ENCODE measurements at places on chromosomes 3 and 15.

GRCh38 chr3:138234401-138235179 lies 47.5 kb downstream of the ARMC8 start:
- DNase-seq = no peak

GRCh38 chr3:97914388-97914787 lies 57.8 kb downstream of the RIOX2 start:
- no peak for DNase-seq

- no peak for DNase-seq
Observed at GRCh38 chr3:46896386-46896785, 18.9 kb downstream of the PTH1R start.

DNA sequence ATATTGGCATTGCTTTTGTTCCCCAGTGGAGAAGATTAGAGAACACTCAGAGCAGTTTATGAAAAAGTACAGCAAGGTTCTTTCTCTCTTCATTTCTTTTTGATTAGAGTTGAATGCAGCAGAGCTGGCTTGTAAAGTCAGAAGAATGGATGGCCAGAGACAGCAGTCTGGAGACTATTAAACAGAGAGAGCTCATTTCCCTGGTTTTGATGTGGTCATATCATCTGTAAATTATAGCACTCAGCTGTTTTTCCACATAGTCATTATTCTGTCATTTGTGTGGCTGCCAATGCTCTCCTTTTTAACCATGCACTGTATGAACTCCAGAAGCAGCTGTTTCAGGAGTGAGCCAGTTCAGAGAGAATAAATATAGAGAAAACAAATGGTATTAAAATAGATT lies 177.4 kb upstream of the CRBN start:
- DNase-seq = no peak

- no peak for DNase-seq
Observed at GRCh38 chr3:133413161-133414020, 13.5 kb downstream of the BFSP2 start.

DNA sequence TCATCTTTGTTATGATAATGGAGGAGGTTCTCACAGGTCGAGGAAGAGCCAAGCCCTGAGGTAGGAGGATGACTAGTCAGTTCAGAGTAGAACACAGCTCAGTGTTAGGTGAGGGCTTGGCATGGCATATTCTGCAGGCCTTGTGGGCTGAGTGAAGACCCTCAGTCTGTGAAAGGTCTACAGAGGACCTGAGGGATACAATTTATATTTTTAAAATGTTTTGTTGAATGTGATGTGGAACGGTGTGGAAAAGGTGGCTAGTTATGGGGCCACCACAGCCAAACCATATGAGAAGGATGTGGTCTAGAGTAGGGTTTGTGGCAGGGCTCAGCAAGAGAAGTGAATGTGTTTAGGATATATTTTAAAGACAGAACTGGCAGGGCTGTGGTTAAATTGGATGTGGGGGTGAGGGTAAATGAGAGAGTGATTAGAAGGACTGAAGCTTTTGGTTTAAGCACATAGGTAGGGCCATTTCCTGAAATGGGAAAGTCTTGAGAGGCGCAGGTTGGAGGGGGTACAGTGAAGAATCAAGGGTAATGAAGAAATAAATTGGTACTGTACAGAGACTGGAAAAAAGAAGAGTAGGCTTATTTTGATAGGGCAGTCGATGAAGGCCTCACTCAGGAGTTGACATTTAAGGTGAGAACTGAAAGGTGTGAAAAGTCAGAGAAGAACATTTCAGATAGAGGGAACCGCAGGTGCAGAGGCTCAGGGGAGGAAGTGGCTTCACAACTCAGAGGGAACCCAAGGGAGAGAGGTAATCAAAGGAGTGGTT lies 60.5 kb downstream of the SPTSSB start:
- DNase-seq = no peak

- DNase-seq = no peak
Observed at GRCh38 chr3:4807381-4808280, 171.6 kb upstream of the BHLHE40 start.

DNA sequence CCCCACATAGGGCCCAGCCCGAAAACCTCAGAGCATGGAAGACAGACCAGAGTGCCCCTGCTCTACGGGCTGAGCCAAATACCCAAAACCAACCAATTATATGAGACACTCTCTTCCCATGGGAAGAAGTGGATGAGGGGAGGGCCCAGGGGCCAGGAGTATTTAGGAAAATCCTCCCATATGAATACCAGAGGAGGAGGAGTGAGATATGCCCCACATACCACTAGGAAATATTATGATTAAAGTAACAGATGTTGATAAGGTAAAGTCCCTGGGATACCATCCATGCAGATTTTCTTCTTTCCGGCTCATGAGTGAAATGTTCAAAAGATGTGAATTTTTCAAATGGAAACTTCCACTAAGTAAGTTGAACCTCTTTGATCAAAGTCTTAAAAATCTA lies 50.4 kb downstream of the MESD start:
- DNase-seq = no peak

GRCh38 chr3:36401056-36401455 lies 20.8 kb downstream of the STAC start:
- DNase-seq = no peak

GRCh38 chr3:78875851-78876250 lies 891.9 kb downstream of the ROBO1 start:
- no peak for DNase-seq

GRCh38 chr3:19886404-19886803 lies 47.6 kb downstream of the EFHB start:
- DNase-seq = no peak

DNA sequence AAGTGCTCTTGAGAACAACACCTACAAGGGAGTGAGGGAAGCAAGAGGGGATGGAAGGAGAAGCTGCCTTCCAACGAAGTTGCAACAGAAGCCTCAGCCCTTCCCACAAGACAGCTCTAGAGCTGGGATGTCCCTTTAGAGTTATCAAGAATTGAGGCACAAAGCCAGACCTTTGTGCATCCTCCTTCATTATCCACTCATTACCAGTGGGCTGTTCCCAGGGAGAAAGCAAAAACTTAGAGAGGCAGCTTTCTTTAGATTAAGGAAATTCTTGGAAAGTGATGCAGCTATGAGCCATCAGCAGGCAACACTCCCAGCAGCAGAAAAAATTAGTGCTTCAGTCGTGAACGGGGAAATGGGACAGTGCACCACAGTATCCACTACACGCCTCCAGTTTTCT lies 10.6 kb upstream of the CD96 start:
- no peak for DNase-seq

DNA sequence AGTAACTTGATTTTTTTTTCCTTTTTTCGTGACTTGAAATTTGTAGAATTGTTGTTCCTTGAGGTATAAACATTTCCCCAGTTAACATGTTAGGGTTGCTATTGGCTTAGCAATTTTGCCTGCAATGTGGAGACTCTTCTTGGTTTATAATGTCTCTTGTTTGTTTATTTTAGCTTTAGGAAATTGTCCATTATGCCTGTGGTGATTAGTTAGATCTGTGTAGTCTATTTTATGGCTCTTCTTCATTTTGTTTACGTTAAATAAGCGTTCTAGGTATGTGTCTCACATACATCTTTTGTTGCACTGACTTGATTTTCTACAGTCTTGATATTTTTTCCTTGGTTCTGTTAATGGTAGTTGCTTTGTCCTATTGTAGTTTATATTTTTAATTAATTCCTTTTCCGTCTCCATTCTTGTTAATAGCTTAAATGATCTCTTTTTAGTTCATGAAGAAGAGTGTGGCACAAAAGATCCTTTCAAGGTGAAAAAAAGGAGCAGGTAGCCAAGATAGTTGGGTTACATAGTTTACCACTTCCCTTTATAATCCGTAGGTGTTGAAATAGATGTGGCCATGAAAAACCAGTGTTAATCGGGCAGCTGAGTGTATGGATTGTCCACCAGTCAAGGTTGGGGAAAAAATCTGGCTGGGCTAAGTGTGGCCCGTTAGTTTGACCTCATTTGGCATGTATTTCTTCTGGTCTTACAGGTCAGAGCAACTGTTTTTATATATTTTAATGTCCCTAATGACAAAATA lies 12.1 kb downstream of the IQGAP1 start:
- DNase-seq = no peak

DNA sequence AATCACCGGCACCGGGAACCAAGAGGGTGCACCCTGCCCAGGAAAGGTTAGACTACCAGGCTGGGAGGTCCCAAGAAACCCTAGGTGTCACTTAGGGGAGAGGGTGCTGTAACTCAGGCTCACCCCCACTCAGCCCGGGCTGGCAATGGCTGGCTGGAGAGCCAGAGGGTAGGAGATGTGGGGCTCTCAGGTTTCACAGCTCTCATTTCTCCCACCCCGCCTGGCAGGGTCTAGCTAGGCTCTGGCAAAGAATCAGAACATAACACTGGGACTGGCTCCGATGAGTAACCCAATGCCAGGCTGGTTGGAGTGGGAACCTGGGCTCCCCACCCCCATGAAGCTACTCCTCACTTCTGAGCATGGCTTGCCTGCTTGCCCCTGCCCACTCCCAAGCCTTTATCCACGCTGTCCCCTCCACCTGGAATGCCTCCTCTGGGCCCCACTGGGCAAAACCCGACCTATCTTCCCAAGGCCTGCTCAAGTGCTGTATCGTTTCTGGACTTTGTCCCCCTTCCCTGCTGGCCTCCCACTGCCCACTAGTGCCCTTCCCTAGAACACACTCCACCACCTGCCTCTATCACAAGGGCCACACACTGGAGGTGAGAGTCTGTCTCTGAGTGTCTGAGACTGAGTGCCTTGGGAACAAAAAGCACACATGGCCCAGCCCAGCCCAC lies 2.0 kb downstream of the CIB2 start:
- no peak for DNase-seq

DNA sequence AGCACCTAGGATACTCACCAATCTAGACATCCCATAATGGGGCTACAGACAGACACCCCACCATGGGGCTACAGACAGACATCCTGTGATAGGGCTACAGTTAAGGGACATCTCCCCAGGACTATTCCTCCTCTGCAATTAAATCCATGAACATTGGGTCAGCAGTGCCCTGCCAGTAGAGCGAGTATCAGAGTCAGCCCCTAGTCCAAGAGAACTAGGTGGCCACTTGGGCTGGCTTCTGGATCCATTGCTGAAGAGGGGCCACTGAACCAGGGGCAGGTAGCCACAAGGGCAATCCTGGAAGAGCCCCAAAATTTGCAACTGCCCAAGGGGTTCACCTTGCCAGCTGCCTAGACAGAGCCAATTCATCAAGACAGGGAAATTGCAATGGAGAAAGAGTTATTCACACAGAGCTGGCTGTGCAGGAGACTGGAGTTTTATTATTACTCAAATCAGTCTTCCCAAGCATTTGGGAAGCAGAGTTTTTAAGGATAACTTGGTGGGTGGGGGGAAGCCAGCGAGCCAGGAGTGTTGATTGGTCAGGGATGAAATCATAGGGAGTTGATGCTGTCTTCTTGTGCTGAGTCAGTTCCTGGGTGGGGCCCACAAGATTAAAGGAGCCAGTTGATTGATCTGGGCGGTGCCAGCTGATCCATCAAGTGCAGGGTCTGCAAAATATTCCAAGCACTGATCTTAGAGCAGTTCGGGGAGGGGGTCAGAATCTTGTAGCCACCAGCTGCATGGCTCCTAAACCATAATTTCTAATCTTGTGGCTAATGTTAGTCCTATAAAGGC lies 170.2 kb upstream of the SMAD3 start:
- no peak for DNase-seq
